Tibial artery (tissue), 4 donors: ENCODE measurements at places on chromosomes 11 and 22.
A peak's percentile ranks its signal among the peaks of the same experiment; 100 is the strongest.

DNA sequence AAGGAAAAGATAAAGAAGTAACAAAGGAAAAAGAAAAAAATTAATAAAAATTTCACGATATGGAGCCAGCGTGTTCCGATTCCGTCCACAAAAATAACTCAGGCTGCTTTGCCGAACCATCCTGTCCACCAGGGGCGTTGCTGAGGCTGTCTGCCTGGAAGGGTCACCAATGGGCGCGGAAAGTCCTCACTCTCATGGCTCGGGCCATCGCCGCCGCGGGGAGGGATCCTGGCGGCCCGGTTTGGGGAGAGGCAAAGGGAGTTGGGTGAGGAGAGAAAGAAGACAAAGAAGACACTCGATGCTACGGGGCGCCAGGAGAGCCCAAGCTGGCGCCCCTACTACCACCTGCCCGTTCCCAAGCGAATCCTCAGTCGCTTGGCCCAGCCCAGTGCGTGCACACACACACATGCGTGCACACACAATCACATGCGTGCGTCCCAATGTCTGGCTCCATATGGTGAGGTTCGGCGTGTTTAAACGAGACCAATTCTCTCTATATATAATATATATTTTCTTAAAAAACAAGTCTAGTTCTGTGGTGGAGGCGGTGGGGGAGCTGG, 5.6 kb upstream of the PYGM start:
- DNase-seq = peak; percentile 20

- no peak for DNase-seq
Observed at GRCh38 chr11:70604630-70605467, 206.5 kb downstream of the CTTN start.

DNA sequence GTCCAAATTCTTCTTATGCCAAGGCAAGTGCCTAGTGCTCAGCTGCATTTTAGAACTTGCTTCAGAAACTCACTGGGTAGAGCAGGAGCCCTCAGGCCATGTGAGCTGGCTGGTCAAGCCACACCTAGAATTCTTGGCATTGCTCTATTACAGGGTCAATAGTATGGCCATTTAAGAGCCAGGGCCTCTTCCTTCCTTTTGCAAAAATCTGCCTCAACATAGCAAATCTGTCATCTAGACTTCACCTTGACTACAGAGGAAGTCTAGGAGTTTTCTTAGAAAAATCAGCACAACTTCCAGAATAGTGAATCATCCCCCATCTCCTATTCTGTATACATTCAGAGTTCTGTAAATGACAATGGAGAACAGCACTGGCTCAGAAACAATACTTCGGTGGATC, 112.0 kb upstream of the TTC12 start:
- no peak for DNase-seq

DNA sequence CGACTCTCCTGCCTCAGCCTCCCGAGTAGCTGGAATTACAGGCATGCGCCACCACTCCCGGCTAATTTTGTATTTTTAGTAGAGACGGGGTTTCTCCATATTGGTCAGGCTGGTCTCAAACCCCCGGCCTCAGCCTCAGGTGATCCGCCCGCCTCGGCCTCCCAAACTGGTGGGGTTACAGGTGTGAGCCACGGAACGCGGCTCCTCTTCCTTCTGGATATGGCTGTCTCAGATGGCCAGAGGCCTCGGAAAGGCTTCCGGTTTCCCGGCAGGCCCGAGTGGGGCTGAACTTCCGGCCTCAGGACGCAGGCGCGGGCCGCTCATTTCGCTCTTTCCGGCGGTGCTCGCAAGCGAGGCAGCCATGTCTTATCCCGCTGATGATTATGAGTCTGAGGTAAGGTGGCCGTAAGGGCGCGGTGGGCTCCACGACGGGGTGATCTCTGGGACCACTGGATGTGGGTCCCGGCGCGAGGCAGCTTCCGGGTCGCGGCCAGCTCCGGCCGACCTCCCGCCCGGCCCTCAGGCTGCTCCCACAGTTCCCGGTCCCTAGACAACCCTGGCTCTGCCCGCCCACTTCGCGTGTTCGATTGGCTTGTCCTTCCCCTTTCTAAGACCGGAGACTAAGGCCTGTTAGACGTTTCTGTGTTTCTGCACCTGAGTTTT, at the start of gene EIF3L:
TSS of gene EIF3L (plus strand) at position 331 of the 663 bp plus-strand sequence. CDS start at position 362, 31 bp downstream.
- DNase-seq = peak; percentile 94

DNA sequence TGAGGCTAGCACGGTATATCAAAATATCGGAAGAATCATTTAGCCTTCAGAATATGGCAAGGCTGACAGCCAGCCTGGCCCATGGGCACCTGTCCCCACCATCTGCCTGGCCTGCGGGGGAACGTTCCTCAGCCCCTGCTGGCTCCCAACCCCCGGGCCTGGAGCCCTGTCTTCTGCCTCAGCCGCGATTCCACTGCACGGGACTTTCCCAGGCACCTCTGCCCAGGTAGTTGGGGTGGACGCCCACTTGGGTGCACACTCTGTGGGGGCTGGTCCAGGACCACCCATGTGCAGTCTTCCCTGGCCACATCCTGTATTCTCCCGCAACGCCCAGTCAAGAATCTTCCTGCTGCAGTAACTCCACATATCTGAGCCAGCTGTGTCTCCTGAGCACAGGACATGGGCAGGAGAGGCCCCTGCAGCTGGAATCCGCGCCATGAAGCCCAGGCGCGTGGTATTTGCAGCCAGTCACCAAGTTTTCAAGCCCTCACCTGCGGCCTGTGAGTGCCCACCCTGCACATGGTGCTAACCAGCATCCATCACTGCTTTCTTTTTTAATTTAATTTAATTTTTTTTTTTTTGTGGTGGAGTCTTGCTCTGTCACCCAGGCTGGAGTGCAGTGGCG, 77.9 kb downstream of the KCNQ1 start:
- peak; percentile 51 for DNase-seq

GRCh38 chr11:13216711-13217075, 60.9 kb upstream of the BMAL1 start:
- DNase-seq = no peak

- DNase-seq = no peak
Observed at GRCh38 chr22:26847046-26847445, 189.7 kb downstream of the MIAT start.

DNA sequence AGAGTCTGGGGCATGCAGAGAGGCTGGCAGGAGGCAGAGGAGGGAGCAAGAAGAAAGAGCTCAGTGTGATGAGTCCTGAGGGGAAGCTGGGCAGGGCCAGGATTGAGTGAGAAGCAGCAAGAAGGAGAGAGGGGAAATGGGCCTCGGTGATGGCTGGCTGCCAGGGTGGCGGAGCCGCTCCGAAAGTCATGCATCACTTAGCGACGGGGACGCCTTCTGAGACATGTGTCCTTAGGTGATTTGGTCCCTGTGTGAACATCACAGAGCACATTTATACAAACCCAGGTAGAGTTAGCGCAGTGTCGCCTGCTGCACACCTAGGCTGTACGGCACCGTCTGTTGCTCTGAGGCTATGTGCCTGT, 15.1 kb downstream of the TBC1D22A start:
- peak; percentile 62 for DNase-seq

DNA sequence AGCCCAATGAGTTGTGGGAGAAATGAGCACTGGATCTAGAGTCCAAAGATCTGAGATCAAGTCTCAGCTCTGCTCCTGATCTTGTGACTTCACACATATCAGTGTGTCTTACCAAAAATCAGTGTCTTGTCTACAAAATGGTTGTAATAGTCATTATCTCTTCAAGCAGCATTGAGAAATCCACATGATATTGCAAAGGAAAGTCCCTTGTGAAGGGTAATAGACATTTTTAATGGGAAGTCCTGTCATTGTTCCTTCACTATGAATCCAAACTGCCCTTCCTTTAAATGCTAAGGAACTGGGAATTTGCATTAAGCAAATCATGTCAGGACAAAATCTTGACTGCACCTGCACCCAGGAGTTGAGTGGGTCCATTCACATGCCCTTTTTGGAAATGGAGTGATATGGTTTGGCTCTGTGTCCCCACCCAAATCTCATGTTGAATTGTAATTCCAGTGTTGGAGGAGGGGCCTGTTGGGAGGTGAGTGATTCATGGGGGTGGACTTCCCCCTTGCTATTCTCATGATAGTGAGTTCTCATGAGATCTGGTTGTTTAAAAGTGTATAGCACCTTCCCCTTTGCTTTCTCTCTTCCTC, 51.1 kb downstream of the COMMD9 start:
- DNase-seq = no peak

DNA sequence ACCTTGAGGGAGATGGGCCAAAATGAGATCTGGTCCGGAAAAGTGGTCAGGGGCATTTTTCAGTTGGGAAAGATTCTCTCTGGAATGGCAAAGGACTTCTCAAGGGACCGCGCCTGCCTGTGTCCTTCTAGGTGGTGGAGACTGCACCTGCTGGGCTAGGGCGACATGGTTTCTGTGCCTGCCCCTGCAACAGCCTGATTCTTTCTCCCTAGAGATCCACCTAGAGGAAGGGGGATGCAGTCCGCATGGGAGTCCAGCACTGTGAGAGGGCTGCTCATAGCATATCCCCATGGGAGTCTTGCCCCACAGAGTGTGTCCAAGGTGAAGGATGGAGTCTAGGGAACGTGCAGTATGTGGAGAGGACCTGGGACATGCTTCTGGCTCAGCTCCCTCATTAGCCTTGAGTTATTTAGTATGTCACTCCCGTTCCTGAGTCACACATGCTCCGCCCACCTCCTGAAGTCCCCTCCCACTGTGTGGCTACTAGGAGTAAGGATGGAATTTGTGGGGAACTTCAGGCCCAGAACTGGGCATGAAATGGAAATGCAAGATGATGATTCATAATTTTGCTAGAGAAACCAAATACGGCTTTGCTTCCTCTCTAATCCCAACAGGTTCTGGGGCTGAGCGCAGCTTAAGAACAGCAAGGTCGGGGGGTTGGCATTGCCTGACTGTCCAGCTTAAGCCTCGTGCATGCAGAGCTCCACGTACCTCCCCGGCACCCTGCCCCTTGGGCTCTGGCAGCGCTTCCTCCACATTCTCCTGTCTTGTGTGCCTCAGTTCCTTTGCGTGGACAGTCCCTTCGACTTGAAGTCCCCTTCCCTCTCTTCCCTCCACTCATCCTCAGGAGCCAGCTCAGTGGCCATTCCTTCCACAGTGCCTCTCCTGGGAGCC, 35.0 kb downstream of the GRIK4 start:
- peak; percentile 92 for DNase-seq

DNA sequence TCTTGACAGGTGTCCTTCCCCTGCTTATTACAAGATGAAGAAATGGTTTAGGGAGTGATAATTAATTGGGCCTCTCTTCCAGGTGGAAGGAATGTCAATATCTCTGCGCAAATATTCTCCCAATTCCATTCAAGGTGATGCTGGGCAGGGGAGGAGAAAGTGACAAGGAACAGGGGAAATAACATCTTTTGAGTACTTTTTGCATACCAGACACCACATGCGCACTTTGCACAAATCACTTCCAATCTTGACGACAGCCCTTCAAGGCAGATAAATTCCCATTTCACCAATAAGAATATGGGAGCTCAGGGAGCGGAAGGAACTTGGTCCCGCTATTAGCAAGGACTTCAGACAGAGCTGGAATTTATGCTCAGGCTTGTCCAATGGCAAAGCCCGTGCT, 145.1 kb upstream of the TBCEL start:
- no peak for DNase-seq

DNA sequence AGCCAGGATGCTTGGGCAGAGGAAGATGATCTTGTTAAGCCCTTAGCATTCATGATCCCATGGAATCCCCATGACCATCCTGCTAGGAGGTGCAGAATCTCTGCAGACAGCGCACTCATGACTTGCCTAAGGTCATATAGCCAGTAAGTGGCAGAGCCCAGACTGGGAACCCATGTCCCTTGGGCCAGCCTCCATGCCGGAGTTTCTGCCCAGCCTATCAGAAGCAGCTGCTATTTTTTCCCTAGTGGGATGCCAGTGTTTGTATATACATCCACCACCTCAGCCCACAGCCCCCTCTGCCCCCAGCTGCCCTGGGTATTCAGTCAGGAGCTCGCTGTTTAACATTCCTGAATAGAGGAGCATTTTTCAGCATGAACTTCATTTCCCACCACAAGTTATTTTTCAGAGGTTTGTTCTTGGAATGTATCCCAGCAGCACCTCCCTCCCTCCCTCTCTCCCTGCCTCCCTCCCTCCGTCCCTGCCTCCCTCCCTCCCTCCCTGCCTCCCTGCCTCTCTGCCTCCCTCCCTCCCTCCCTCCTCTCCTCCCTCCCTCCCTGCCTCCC, 34.4 kb upstream of the SUSD2 start:
- DNase-seq = peak; percentile 84

DNA sequence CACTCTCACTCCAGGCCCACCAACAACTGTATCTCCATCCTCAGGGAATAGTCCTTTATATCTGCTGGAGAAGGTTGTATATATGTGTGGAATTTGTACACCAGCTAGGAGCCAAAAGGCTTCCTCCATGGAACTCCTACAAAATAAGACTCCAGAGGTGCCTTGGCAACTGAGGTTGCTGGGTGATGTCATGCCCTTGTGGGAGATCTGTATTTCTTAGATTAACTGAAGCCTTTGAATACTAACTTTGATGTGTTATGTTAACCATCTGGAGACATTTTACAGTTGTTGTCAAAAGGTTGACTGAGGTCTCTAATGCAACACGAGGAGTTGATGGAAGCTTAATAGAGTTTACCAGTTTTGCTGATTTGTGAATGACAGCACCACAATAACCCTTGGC, 139.5 kb upstream of the TTC12 start:
- DNase-seq = no peak

DNA sequence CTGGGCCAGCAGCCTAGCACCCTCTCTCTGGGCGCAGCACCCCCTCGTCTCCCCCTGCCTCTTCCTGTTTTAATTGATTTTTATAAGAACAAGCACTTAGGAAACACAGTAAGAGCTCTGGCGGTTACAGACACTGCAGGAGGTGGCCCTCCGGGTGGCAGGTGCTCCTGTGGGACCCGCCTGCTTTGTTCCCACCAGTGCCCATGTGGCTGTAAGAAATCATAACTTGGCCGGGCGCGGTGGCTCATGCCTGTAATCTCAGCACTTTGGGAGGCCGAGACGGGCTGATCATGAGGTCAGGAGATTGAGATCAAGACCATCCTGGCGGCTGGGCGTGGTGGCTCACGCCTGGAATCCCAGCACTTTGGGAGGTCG, 18.4 kb downstream of the TSPAN4 start:
- no peak for DNase-seq

GRCh38 chr22:47450876-47451475, 688.5 kb downstream of the TBC1D22A start:
- no peak for DNase-seq

DNA sequence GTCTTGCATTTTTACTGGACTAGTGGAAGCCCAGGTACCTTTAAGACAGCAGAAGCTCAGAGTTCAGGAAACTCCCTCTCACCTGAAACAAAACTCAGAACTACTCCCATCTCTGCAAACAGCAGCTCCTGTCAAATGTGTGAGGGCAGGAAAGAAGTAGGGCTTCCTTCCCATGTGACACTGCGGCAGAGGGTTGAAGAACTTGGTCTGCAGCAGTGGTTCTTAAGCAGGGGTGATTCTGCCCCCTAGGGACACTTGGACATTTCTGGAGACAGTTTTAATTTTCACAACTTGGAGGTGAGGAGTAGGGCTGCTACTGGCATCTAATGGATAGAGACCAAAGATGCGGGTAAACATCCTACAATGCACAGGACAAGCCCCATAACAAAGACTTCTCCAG, 63.4 kb downstream of the RCN1 start:
- no peak for DNase-seq

- no peak for DNase-seq
Observed at GRCh38 chr11:102151784-102152525, 41.7 kb downstream of the YAP1 start.
